ENCODE measurements at places on chromosomes 1 and 21.

GRCh38 chr1:115433483-115433882 lies 95.4 kb upstream of the NGF start:
- DNase-seq, result no peak

- peak; percentile 46 for DNase-seq
Observed at GRCh38 chr1:41920658-41921057, 1.9 kb upstream of the HIVEP3 start.

DNA sequence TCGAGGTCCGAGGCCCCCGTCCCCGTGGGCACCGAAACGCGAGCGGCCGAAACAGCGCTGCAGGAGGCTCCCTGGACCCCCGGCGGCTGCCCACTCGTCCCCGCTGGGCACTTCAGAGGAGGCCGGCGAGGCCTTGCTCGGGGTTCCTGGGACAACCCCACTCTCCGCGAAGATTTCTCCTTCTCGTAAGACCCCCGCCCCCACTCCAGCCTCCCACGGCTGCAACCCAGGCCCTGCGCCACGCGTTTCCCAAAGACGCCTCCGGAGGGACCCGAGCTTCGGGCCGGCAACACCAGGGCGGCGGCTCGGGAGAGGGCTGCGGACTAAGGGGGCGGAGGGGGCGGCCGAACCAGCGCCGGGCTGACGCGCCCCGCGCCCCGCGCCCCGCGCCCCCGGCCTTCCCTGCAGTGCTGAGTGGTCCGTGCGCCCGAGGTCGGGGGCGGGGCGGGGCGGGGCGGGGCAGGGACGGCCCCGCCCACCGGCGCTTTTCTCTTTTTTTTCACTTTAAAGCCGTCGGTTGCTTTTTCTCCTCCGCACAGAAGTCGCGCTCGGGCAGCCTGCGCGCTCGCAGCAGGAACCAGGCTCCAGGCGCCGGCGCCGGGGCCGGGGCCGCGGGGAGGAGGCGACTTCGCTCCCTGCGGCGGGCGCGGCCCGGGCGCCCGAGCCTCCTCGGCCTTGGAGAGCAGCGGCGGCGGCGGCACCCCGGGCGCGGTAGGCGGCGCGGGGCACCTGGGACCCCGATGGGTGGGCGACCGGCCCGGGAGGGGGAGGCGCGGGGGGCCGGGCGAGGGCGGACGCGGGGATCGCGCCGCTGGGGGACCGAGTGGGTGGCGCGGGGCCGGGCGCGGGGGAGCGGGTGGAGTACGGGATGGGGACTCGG lies at the start of gene SPSB1:
Gene SPSB1, plus strand, starts transcription at position 534 of the 880 bp plus-strand sequence. CDS start 62,998 bp downstream, outside the sequence.
- DNase-seq, result peak; percentile 87

GRCh38 chr1:10217748-10218441 lies 7.5 kb downstream of the KIF1B start:
- peak; percentile 47 for DNase-seq

DNA sequence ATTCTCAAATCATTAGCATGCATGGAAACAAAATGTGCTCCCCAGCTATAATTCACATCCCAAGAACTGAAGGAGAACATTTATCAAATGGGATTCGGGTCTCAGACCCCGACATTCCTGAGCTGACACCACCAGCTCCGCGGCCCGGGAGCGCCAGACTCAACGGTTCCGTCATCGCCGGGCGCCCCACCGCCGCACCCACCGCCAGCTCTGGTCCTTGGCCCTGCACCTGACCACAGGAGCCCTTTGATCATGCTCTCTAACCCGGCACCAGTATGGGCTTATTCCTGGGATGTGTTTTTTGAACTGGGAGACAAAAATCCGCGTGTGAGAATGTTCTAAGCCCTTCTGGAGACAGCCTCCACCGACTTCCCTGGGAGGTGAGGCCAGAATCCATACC lies 43.6 kb downstream of the HLCS start:
- no peak for DNase-seq

GRCh38 chr1:19596065-19596713 lies 47.9 kb upstream of the NBL1 start:
- DNase-seq, result no peak

Measured in fibroblast of skin of right quadriceps (primary cell).